ENCODE measurements at places on chromosomes 6 and 20.
A peak's percentile ranks its signal among the peaks of the same experiment; 100 is the strongest.

DNA sequence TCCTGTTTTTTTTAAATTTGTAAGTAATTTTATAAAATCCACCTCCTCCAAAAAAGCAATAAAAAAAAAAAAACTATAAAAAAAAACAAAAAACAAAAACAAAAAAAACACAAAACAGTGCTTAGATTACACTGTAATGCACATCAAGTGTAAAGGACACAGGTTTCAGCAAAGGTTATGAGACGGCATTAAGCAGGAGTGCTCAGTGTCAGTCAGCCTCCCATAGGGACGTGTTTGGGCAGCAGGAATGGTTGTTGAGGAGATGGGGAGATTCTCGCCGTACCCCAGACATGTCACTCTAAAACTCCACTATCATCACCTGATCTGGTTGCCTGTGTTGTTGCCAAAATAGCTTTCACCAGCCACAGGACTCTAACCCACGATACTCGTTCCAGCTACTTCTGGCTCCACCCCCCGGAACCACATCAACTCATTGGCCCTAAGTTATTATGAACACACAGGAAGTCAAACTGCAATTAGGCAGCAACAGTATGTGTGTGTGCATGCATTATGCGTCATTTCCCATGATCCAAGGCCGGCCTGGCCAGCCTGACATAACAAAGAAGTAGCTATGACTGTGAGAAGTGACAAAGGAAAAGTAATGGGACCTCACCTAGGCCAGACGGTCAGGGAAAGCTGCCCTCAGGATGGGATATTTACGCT, 28.7 kb downstream of the ECT2L start:
- DNase-seq, result no peak

DNA sequence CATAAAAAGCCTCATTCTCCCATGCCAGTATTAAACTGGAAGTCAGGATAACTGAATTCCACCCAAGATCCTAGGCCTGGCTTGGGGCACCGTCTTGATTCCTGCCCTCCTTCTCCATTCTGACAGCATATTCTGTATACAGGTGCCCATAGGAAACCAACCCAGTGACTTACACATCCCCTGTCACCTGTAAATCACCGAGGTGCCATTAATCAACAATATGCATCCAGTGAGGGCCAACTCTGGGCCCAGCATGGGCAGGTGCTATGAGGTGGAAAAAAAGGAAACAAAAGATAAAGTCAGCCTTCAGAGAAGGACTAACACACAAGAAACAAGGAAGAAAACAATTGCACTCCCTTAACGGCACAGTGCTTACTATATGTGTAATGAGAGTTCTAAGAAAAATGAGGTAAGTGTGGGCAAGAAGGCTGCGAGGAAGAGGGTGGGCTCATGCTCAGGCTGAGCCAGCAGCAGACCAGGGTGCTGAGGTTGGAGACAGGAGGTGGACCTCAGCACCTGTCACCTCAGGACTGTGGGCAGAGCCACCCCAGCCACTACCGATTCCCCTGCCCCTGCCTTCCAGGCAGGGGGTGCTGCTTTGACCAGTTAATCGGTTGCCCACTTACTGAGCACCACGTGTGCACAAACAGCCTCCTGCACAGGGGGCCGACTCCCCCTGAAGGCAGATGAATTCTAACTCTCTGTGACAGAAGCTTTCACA, 105.9 kb downstream of the TRERF1 start:
- no peak for DNase-seq

DNA sequence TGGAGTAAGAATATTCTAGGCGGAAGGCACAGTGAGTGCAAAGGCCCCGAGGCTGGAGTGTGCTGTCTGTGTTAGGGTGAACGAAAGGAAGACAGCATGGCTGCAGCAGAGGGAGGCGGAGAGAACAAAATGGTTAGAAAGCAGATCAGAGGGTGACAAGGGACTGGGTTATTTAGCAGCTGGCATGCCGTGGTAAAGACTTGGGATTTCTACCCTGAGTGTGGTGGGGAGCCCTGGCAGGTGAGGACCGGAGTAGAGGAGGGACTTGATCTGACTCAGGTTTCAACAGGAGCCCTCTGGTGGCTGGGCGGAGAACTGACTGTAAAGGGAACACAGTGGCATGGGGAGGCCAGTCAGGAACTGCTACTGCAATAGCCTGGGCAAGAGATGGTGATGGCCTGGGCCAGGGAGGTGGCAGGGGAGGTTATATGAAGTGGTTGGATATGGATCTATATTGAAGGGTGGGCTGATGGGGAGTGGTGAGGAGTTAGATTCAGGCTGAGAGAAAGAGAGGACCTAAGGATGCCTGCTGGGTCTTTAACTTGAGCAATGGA, 38.0 kb downstream of the PIM1 start:
- DNase-seq, result peak; percentile 63

- DNase-seq, result peak; percentile 38
These were observed at the start of gene GDAP1L1 for GRCh38 chr20:44247131-44247571. GDAP1L1 (plus strand) TSS chr20:44247308; CDS start chr20:44247335, 27 bp downstream.

DNA sequence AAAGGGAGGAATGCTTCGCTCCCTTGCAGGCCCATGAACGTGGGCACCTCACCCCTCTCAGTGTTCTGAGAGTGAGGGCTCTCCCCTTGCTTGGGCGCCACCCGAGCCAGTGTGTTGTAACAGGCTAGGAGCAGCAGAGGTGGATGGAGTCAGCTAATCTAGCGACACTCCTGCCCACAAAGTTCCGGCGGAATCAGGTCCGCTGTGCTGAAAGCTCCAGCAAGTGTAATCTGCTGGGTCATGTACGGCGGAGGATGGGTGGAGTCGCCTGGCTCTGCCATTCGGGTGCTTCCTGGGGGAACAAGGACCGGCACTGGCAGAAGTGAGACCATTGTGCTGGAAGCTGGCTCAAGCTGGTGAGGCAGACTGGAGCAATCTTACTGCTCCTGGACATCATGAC, 1310.1 kb downstream of the EPHA7 start:
- DNase-seq, result no peak

- DNase-seq, result peak; percentile 76
These were observed 4.1 kb downstream of the TTBK1 start for GRCh38 chr6:43247114-43247999.

DNA sequence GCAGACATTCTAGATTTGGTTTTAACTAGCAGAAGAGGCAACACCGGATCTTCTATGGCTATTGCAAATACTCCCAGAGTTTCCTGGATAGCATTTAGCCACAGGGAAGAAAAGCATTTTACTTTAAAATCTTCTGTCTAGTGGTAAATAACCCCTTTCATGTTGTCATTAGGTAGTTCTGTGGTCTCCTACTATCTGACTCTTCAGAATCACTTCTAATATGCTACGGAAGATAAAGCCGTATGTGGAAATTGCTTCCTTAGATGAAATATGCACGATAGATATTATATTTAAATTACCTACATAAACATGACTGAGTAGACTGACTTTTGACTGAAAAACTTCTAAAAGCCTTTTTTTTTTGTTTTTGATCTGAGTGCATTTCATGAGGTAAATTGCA, 759 bp downstream of the CRISP3 start:
- DNase-seq, result no peak

- no peak for DNase-seq
These were observed 3.6 kb downstream of the CYP39A1 start for GRCh38 chr6:46648869-46649492.

DNA sequence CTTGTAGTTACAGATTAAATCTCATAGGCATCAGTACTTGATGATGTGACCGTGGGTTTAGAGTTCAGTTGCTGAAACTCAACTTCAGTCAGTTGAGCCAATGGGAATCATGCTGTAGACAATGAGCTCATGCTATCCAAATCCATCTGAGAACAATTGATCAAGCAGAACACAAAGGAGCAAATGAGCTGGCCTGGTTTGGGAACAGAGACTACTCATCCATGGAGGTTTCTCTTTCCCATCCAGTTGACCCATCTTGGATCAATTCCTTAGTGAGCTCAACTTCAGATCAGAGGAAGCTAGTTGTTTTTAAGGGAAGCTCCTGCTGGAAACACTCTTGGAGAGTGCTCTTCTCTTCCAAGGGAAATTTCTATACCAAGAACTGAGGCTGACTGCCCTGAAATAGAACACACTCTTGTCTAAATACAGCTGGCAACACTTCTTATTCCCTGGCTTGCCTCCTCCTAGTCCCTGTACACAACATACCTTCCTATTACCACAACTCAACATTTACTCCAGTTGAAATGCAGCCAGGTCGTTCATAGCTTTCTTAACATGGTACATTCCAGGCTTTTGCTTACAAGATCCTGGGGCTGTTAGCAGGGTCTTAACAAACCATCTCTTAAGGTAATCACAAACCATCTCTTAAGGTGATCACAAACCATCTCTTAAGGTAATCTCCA, 203.9 kb upstream of the PRDM1 start:
- DNase-seq, result no peak

Data from progenitor cell of endocrine pancreas (in vitro differentiated cells).